ENCODE measurements at places on chromosomes 5 and 9.

DNA sequence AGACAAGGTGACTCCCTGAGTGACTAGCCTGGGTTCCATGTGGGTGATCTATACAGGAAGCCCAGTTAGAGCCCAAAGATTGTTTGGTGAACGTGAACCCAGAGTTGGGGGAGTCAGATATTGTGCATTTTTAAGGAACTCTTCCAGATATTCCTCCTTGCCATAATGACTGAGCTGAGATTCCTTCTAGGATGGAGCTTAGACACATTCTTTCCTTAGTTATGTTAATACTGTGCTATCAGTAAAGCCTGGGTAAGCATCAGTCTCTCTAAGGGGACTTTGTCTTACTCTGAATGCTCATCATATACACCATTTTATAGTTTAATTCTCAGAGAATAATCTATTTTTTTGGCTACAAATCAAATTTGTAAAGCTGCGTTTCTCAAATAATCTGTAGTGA is 68.1 kb downstream of the FOXB2 start:
- DNase-seq: no peak

DNA sequence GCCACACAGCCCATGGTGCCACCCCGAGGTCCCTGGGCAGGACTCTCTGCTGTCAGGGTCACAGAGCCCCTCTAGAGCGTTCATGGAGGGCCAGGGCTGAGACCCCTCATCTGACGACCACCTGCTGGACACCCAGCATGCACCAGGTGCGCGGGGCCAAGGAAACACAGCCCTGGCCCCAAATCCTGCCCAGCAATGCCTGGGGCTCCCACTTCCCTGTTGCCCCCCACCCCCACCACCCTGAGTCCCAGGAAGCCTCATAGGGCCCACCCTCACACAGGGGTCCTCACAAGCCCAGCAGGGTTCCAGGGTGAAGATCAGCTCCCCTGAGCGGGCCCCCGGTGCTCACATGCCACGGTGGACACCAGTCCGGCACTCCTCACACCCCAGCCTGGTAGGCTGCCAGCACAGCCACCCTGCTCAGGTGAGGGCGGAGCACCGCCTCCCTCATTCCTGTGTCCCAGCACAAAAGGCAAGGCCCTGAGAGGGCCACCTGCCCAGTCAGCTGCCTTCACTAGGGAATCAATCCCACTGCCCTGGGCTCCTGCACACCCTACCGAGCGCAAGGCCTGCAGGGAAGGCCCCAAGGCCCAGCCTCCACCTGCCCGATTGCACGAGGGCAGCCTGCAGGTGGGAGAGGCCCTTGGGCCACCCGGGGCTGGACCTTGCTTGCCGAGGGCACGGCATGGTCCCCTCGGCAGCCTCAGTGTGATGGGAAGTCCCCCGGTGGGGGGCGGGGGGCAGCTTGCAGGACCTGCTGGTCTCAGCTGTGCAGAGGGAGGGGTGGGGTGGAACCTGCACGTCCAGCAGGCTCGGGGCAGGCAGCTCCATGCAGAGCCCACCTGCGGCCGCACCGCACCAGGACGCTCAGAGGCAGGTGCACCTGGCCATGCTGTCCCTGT is 56.4 kb upstream of the UBAC1 start:
- DNase-seq: no peak

- no peak for DNase-seq
These were observed 50.7 kb downstream of the ATG10 start for GRCh38 chr5:82022499-82022898.

GRCh38 chr9:29773676-29774075 is 2200.4 kb upstream of the C9orf72 start:
- no peak for DNase-seq

DNA sequence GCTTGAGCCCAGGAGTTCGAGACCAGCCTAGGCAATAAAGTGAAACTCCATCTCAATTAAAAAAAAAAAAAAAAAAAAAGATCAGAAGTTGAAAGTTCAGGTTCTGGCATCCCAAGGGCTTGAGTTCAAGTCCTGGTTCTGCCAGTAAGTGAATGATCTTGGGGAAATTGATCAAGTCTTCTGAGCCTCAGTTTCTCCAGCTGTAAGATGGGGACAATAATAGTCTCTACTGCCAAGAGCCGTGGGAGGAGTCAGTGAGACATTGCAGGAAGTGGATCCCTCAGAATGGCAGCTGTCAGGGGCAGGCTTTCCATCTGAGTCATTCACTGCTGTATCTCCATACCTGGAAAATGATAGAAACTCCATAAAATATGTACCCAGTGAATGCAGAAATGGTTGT is 37.8 kb upstream of the FUBP3 start:
- no peak for DNase-seq

DNA sequence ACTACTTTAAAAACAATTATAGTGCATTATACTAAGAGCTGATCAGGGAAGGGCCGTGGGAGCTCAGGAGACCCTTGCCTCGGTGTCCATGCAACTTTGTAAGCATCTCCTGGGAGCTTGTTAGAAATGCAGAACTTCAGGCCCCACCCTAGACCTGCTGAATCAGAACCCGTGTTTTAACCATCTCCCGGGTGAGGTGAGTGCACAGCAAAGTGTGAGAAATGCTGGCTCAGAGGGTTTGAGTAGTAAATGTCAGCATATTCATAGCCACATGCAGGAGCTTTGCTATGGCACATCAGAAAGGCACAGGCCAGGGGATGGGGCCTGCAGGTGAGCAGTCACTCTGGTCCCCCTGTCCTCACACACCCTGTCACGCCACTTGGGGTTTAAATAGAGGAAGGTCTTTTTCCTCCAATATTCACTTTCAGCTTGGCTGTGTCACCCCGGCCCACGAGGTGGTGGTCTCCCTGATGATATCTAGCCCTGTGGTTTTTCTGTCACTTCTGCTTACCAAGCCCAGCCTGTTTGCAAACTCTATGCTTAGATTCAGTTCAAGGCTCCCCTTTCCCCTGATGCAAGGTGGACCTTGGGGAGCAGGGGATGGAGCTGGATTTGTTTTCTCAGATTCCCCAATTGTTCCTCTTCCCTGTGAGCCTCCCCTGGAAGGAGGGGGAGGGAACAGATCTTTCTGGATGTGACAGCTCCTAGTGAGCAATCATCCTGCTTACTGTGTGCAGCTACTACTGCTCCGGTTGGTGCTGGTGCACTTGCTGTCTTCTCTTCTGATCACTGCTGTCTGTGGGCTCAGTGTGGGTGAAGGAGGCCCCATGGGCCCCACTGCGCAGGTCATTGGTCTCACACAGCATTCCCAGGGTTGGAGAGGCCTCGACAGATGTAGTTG is 51.8 kb upstream of the TGFBR1 start:
- no peak for DNase-seq

DNA sequence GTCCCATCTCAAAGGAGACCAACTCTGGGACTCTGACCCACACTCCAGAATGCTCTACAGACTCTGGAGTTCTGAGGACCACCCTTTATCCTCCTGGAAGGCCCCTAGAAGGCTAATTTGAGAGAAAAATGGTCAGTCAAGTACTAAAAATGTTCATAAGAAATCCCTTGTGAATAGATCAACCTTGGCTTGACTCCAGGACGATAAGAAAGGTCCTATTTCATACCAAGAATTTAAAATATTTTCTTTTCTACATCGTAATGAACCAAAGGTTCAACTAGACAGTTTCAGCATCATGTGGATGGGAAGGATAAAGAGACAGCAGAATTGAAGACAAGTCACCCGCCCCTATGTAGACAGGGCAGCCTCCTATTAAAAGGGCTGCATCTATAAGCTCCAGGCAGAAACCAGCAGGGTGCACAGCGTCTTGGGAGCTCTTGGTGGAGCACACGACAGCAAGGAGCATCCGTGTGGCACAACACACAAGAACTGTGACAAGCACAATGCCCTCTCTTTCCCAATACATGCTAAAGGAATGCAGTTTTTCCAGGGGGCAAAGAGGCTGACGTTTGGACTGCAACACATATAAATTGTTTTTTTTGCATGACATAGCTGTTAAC is 38.3 kb downstream of the RASEF start:
- DNase-seq: no peak
